Placental epithelial cell (primary cell): ENCODE measurements at places on chromosomes 5 and 9. TPM values are rescaled to one million over a fixed set of nuclear protein-coding genes. Genes with fewer than 3 reads are reported as not detected.

DBH gene
- total RNA-seq: not detected in 2 replicates

PITX1 gene
- total RNA-seq: not detected in 2 replicates

C5orf58 gene
- not detected in 2 replicates for total RNA-seq

IFNA2 gene
- not detected in 2 replicates for total RNA-seq

THBS4 gene
- 0.79 and 0.98 TPM in 2 replicates for total RNA-seq

SLC34A1 gene
- total RNA-seq: 0.11 and 0.39 TPM in 2 replicates

RFX3 gene
- 2.4 and 2.7 TPM in 2 replicates for total RNA-seq

SPATA31D4 gene
- not detected in 2 replicates for total RNA-seq

HAPLN1 gene
- total RNA-seq: not detected in 2 replicates

PAEP gene
- not detected in 2 replicates for total RNA-seq

SPINK1 gene
- not detected in 2 replicates for total RNA-seq

HTR4 gene
- not detected in 2 replicates for total RNA-seq

PDGFRB gene
- 10.2 and 10.6 TPM in 2 replicates for total RNA-seq

RHOBTB3 gene
- 368 and 392 TPM in 2 replicates for total RNA-seq

SERF1B gene
- 7.9 and 25.3 TPM in 2 replicates for total RNA-seq

FGF1 gene
- 0.54 TPM in 1 of 2 replicates, not detected in the other for total RNA-seq

SLC36A2 gene
- not detected in 2 replicates for total RNA-seq

FSTL4 gene
- total RNA-seq: not detected in 2 replicates

CCIN gene
- 3.7 and 3.9 TPM in 2 replicates for total RNA-seq

ADAMTS12 gene
- total RNA-seq: 3.9 and 8.2 TPM in 2 replicates
